ENCODE measurements at places on chromosomes 7 and 10. TPM values are rescaled to one million over a fixed set of nuclear protein-coding genes. Genes with fewer than 3 reads are reported as not detected.
A peak's percentile ranks its signal among the peaks of the same experiment; 100 is the strongest.

DNA sequence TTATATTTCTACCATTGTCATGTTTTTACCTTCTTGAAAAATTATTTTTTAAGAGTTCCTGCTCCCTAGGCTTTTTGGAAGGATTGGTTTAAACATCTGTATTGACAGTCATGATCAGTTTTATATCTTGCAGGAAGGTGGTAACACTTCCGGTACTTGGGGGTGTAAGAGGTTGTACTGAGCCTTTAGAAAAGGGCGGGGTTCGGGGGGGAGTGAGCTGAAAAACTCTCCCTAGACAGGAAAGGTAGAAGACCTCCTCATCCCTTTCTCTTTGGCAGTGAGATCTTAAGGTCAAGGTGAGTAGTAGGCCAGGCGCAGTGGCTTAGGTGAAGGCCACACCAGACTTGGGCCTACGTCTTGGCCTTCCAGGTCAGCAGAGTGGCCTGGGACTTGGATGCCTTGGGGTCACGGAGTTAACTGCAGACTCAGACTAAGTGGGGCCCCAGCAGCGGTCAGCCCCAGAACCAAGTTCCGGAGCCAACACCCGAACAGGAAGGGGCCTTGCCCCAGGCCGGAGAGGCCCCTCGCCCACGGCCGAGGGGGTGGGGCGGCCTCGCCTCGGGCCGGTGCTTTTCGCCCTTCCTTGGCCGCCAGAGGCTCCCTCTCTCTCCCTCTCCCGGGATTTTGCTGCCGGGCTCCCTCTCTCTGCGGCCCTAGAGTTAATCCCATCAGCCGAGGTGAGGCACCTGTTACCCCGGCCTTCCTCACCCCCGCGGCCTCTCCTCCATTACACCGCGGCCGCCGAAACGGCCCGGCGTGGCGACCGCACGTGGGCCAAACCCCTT is at the start of gene PPP1R9A:
PPP1R9A (plus strand) TSS at position 569 of the 785 bp plus-strand sequence. CDS start 2,520 bp downstream, outside the sequence.
- DNase-seq = no peak
- no peaks in the 10 kb centered on the region for H3K27me3 ChIP-seq

GRCh38 chr10:102007796-102008195 is 48.2 kb downstream of the ARMH3 start:
- DNase-seq = no peak
- H3K4me3 ChIP-seq = no peak overlapping the region
- H3K27me3 ChIP-seq = no peaks in the 10 kb centered on the region
- peaks cover 33% of the 10 kb centered on the region for H3K36me3 ChIP-seq

GRCh38 chr7:129827467-129827990 is 125.2 kb downstream of the UBE2H start:
- H3K27ac ChIP-seq = no peak overlapping the region
- DNase-seq = no peak
- H3K4me1 ChIP-seq = peaks cover 23% of the 10 kb centered on the region
- H3K36me3 ChIP-seq = no peaks in the 10 kb centered on the region

DNA sequence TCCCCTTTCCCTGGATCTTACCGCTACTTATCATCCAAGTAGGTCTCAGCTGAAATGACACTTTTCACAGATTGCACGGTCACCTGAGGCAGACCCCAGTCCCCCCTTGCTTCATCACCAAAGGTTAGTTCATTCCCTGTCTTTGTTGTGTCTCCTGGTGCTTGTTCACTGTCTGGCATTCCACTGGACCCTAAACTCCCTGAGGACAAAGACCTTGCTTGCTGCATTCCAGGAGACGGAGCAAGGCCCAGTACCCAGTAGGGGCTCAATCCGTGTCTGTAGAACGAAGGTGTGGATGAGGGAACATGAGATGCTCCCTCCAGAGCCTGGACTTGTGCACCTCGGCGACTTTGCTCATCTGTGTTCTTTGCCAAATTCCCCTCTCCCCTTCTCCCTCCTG is 160.0 kb downstream of the RAB11FIP2 start:
- H3K27me3 ChIP-seq = no peaks in the 10 kb centered on the region
- no peak overlapping the region for H3K27ac ChIP-seq
- no peaks in the 10 kb centered on the region for H3K4me1 ChIP-seq
- H3K4me3 ChIP-seq = no peak overlapping the region
- H3K36me3 ChIP-seq = no peaks in the 10 kb centered on the region

DNA sequence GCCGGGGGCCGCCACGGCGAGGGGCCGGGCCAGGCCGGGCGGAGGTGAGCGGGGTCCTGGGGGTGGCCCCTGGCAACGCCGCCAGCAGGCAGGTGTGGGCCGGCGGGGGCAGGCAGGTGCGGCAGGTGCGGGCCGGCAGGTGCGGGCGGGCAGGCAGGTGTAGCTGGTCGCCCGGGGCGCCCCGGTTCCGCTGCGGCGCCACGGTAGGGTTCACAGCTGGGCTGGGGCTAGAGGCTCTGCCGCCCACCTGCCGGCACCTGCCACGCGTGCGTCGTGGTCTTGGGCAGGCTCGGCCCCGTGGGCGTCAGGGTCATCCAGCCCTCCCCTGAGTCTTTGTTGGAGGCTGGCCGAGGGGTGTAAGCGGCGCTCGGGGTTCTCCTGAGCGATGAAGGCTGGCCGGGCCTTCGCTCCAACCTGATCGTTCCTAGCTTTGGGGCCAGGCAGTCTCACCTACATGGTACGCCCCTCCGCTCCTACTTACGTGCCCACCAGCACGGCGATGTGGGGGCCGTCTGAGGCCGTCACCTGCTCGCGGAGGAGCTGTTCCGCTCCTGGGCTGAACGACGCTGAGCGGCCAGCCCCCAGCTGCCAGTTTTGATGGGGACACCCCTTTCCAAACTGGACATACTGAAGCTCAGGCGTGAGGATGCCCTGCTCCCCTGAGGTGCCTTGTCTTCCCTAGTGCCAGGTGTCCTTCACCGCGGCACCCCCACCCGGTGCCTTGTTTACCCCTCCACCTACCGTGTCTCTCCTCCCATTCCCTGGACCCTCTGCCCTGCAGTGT is 493 bp downstream of the ZMIZ2 start:
- H3K4me1 ChIP-seq = peaks cover 40% of the 10 kb centered on the region
- peak overlapping the region; percentile 79 for H3K4me3 ChIP-seq
- no peaks in the 10 kb centered on the region for H3K27me3 ChIP-seq
- H3K36me3 ChIP-seq = no peaks in the 10 kb centered on the region

DNA sequence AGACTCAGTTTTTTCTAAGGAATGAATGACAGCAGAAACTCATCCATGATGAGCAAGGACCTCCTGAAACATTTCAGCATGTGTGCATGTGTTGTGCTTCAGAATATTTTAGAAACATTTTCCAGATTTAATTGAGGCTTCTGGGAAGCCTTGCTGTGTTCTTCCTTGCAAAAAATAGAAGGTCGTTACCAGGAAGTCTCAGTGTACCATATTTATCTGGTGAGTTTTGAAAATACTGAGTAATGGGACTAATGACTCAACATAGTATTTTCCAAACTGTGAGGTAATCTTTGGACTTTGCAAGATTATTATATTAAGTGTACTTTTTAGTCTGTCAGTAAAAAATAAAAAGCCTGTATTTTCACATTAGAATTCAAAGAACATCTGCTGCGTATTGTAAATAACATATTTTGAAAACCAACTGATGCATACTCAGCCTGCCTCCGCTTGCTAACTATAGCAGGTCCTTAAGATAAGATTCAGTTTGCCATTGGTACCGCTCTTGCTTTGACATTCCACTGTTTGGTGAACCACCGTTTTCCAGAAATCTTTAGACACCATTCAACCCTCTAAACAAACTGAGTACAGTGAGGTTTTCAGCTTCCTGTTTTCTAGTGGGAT is 739.6 kb upstream of the GALNT17 start:
- no peak overlapping the region for H3K27ac ChIP-seq
- H3K4me3 ChIP-seq = no peak overlapping the region
- H3K36me3 ChIP-seq = no peaks in the 10 kb centered on the region
- DNase-seq = no peak
- no peaks in the 10 kb centered on the region for H3K27me3 ChIP-seq

DNA sequence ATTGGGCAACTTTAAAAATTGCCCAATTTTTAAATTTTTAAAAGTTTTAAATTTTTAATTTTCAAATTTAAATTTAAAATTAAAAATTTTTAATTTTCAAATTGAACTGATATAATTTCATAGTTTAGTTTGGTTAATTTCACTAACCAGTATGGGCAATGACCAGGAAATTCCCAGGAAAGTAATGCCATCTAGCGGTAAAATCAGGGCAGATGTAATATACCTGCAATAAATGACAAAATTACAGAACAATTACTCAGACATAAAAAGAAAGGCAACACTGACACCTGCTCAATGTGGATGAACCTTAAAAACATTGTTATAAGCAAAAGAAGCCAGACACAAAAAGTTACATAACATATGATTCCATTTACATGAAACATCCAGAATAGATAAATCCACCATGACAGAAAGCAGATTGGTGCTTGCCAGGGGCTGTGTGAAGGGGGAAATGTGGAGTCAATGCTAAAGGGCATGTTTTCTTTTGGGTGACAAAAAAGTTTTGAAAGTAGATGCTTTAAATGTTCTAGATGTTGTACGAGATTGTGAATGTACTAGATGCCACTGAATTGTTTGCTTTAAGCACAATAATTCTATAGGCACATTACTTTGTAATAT is 28.6 kb upstream of the SLC16A12 start:
- no peak for DNase-seq
- H3K36me3 ChIP-seq = no peaks in the 10 kb centered on the region
- H3K4me3 ChIP-seq = no peak overlapping the region

GRCh38 chr7:43096875-43097274 is 15.6 kb upstream of the HECW1 start:
- no peaks in the 10 kb centered on the region for H3K36me3 ChIP-seq
- H3K4me1 ChIP-seq = no peaks in the 10 kb centered on the region
- no peak overlapping the region for H3K4me3 ChIP-seq
- DNase-seq = no peak

GRCh38 chr7:14125998-14126397 is 136.5 kb upstream of the ETV1 start:
- no peaks in the 10 kb centered on the region for H3K4me1 ChIP-seq
- no peak overlapping the region for H3K27ac ChIP-seq
- no peaks in the 10 kb centered on the region for H3K27me3 ChIP-seq
- H3K4me3 ChIP-seq = no peak overlapping the region

- peak overlapping the region; percentile 27 for H3K27ac ChIP-seq
- H3K4me1 ChIP-seq = peaks cover 62% of the 10 kb centered on the region
- no peak for DNase-seq
- no peaks in the 10 kb centered on the region for H3K36me3 ChIP-seq
- no peaks in the 10 kb centered on the region for H3K27me3 ChIP-seq
- no peak overlapping the region for H3K4me3 ChIP-seq
Observed at GRCh38 chr7:99121496-99122021, 22.3 kb downstream of the SMURF1 start.

The CYP3A7 gene
- not detected for total RNA-seq

The PPP1R17 gene
- total RNA-seq = not detected

The NEBL gene
- total RNA-seq = 55.2 TPM

The SMO gene
- total RNA-seq = 22.1 TPM

The LIPJ gene
- total RNA-seq = not detected
